Endothelial cell (in vitro differentiated cells): ENCODE measurements at places on chromosomes 7 and 10. TPM values are rescaled to one million over a fixed set of nuclear protein-coding genes. Genes with fewer than 3 reads are reported as not detected.

The LRRC18 gene
- not detected for total RNA-seq

GRCh38 chr7:13217768-13218167 lies 530.3 kb downstream of the ARL4A start:
- no peak overlapping the region for H3K4me3 ChIP-seq
- DNase-seq: no peak
- H3K27me3 ChIP-seq: no peaks in the 10 kb centered on the region
- no peak overlapping the region for H3K27ac ChIP-seq
- H3K36me3 ChIP-seq: no peaks in the 10 kb centered on the region

DNA sequence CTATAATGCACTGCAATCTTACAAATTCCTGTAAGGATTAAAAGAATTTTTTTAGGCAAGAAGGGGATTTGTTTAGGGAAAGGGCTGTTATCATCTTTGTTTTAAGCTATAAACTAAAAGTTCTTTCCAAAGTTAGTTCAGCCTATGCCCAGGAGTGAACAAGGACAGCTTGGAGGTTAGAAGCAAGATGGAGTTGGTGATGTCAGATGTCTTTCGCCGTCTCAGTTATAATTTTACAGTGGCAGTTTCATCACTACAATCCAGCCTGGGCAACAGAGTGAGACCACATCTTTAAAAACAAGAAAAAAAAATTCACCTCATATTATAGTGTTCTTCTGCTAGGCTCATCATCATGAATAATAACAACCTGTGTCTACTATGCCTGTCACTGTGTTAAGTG lies 2.1 kb upstream of the TOMM7 start:
- no peak for DNase-seq
- peaks cover 18% of the 10 kb centered on the region for H3K4me1 ChIP-seq
- H3K36me3 ChIP-seq: no peaks in the 10 kb centered on the region

GRCh38 chr10:90856964-90857634 lies 740 bp downstream of the HTR7 start:
- H3K4me3 ChIP-seq: peak overlapping the region; percentile 92
- H3K27ac ChIP-seq: no peak overlapping the region
- peak; percentile 19 for DNase-seq
- peaks cover 8% of the 10 kb centered on the region for H3K4me1 ChIP-seq

DNA sequence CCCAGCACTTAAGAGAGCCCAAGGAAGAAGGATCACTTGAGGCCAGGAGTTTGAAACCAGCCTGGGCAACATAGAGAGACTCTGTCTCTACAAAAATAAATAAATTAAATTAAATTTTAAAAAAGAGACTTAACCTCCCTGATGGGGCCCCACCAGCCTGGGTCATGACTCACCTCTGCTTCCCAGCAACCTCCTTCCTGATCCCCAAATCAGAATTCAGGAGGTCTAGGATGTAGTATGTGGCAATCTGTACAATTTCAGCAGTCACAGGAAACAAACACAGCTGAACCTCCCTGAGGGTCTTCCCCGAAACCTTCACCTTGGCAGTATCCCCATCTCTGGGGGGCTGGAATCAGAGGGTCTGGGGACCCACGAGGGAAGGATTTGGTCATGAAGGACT lies 9.7 kb upstream of the PPP1R35 start:
- peaks cover 28% of the 10 kb centered on the region for H3K4me1 ChIP-seq
- H3K4me3 ChIP-seq: no peak overlapping the region
- no peak for DNase-seq
- H3K27ac ChIP-seq: no peak overlapping the region
- H3K36me3 ChIP-seq: no peaks in the 10 kb centered on the region

GRCh38 chr7:125467996-125468854 lies 538.6 kb upstream of the POT1 start:
- no peaks in the 10 kb centered on the region for H3K36me3 ChIP-seq
- H3K27me3 ChIP-seq: no peaks in the 10 kb centered on the region
- no peaks in the 10 kb centered on the region for H3K4me1 ChIP-seq
- no peak overlapping the region for H3K4me3 ChIP-seq
